ENCODE measurements at places on chromosomes 12 and 14.

DNA sequence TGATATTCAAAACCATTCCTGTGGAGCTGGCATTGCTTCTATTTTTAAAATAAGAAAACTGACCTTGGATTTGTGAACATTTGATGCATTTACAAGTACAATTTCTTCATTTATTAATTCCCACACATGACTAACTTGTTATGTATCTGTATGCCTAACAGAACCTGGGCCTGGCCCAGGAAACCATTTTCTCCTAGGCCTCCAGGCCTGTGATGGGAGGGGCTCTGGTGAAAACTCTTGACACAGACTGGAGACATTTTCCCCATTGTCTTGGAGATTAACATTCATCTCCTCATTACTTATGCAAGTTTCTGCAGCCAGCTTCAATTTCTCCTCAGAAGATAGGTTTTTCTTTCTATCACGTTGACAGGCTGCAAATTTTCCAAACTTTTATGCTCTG, 42.0 kb downstream of the GLIPR1L2 start:
- DNase-seq = no peak

DNA sequence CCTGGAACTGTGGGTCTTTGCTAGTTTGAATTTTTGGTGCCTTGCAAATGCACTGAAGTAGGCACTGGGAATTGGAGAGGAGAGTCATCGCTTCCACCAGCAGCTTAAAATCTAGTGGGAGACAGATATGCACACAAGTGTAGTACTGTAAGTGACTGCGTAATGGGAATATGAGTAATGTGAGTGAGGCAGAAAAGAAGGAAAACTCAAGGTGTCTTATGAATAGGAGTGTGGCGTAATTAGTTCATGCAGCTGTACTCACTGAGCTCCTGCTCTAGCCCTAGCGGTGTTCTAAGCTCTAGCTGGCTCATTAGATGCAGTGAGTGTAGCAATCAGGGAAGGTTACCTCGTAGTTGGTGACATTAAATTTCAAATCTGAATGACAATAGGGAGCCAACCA, 2.8 kb downstream of the TCP11L2 start:
- DNase-seq = no peak

GRCh38 chr12:113315358-113315757, 19.6 kb downstream of the SLC8B1 start:
- DNase-seq = no peak

DNA sequence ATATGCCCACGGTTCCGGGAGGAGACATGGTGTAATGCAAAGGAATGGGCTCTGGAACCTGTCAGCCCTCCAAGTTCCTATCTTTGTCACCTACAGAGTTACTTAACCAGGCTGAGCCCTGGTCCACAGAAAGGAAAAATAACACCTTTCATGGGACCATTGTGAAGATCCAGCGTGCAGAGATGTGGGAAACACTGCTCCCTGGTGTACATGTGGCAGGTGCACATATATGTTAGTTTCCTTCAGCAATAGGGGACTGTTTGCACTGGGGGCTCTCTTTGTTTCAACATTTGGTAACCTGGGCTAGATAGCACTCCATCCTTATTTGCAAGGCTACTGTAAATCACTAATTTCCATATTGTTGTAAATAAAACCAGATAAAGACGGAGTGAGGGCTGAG, 72.3 kb downstream of the ANO2 start:
- DNase-seq = no peak

DNA sequence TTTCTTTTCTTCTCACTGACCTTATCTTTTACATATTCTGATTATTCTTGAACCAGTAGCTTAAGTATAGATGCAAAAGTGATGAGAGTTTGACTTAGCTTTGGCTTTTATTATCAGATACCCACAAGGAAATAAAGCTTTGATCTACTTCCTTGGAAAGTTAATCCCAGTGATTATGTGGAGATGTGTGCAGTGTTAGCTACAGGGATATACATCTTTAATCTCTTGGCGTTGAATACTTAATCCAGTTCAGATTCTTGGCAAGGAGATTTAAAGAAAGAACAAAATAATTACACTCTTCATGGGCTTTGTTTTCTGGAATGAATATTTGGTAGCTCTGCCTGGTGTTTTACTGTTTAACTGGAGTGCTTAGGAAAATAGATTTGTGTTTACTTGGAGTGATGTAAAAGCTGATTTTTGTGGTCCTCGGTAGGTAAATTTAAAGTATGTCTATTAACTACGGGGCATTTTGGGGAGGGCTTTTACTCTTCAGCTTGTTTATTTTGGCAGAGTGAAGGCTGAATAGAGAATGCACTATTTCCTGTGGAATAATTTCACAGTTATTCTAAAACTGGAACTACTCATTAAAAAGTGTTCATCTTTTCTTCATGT, 150.1 kb upstream of the LRIG3 start:
- no peak for DNase-seq

GRCh38 chr12:10501030-10501429, 4.7 kb upstream of the EIF2S3B start:
- no peak for DNase-seq

DNA sequence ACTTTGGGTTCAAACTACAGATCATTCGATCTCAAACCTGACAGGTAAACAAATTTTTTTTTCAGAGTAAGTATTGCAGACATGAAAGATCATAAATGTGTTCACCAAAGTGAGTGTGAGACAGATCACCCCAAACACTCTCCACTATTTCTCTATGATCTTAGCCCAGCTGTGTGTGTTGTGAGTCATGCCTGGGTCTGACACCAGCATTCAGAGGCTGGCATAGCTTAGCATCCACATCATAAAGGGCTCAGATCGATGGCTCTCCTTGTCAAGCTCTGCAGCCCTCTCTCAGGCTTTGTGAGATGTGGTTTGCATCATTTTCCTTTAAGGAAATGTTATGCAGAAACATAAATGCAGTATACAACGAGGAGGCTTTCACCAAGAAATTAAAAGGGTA, 164.9 kb downstream of the ETV6 start:
- no peak for DNase-seq

GRCh38 chr12:70052931-70053497, 190.2 kb upstream of the CNOT2 start:
- DNase-seq = no peak

- DNase-seq = no peak
Observed at GRCh38 chr12:111753144-111753881, 13.4 kb upstream of the ALDH2 start.

DNA sequence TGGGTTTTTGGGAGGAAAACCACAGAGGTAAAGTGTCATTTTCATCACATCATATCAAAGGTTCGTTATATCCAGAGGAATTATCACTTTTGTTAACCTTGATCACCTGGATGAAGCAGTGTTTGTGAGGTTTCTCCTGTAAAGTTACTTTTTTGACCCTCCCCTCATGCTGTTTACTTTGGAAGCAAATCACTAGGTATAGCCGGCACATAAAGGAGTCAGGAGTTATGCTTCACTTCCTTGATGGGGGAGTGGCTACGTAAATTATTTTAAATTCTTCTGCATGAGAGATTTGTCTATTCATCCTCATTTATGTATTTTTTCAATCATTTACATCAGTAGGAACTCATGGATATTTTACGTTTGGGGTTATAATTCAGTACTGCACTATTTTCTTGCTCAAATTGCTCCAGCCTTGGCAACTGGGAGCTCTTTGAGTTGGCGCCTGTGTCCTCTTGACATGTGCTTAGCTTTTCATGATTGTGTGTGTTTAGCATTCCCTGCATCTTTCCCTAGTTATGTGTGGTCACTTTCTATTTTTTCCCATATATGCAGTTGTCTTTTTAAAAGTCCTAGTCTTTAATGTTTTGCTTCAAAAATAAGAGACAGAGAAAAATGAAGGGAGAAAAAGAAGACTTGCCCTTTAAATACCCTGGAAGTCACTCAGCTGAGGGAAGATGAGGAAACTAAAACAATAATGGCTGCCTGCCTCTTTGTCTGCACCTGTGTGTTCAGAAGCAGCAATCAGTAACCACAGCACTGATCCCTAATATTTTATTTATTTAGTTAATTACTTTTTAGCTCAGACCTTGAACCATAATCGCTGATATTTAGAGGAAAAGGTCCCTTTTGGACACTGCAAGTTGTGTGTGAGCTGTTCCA, 62.1 kb downstream of the ZNF641 start:
- DNase-seq = no peak

- DNase-seq = no peak
Observed at GRCh38 chr14:46057799-46058198, 593.8 kb downstream of the RPL10L start.

GRCh38 chr12:49535921-49536525, 2.8 kb upstream of the KCNH3 start:
- DNase-seq = no peak

- no peak for DNase-seq
Observed at GRCh38 chr14:51962711-51963110, 26.6 kb upstream of the RTRAF start.

GRCh38 chr12:65651060-65651459, 173.2 kb upstream of the HMGA2 start:
- DNase-seq = no peak

- DNase-seq = no peak
Observed at GRCh38 chr12:53989227-53990113, 4.5 kb downstream of the HOXC10 start.

Data from right renal pelvis (tissue), 4 donors.